ENCODE measurements at places on chromosomes 2 and 18.
A peak's percentile ranks its signal among the peaks of the same experiment; 100 is the strongest.

- peak; percentile 7 for DNase-seq
Observed at GRCh38 chr2:206164261-206164862, 4.7 kb downstream of the EEF1B2 start.

DNA sequence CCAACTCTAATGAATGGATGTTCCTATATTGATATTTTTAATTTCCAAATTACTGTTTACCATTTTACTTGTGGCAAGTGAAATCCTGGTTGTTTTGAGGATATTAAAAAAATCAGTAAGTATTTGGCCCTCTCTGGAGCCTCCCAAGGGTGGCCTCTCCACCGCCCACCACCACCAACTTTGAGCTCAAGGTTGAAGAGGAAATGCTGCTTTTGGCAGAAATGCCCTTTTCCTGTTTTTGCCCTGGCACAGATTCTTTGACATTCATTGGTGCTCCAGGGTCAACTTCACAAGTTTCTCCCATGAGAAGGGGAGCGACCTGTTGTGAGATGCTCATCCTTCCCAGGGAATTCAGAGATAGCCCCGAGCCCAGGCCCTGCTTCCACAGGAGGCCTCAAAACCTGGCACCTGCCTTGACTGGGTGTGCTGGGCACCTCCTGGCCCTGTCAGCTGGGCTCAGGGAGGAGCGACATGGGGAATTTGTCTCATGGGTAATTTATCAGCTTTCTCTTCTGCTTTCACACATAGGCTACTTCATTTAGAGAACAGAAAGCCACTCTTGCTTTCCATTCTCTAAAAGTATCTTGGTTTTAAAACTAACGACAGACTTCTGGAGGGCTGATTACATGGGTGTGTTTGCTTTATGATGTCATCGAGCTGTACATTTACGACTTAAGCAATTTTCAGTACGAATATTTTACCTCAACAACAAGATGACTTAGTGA is 6.9 kb downstream of the CD8A start:
- no peak for DNase-seq

DNA sequence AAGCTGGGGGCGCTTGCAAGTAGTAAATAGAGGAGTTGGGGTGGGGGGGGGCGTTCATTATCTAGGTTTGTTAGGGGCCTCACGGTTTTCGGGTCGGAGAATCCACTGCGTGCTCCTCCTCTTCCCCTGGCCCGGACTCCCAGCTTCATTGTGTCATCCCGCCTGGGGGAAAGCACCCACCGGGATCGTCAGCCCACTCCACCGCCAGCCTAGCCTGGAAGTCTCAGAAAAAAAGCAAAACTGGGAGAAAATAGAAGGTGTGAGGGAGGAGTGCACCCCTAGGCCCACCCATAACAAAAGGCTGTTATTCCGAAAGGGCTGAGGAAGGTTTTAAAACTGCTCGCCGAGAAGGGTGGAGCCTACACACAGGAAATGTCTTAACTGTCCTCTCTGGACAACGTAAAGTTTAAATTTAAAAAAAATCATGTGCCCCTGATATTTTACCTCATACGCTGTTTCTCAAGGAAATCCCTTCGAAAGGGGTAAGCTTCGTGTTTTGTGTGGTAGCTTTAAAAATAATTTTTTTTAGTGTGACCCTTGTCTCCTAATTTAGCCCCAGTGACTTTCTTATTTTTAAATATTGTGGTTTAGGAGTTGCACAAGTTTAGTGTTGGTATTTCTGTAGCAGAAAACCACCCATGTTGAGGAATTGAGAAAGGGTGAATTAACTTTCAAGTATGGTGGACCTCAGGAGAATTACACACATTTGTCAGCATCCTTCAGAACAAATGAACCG is 104.2 kb downstream of the SPTBN1 start:
- no peak for DNase-seq

- DNase-seq, result peak; percentile 51
Observed at GRCh38 chr2:54609647-54610046, 113.8 kb upstream of the EML6 start.

DNA sequence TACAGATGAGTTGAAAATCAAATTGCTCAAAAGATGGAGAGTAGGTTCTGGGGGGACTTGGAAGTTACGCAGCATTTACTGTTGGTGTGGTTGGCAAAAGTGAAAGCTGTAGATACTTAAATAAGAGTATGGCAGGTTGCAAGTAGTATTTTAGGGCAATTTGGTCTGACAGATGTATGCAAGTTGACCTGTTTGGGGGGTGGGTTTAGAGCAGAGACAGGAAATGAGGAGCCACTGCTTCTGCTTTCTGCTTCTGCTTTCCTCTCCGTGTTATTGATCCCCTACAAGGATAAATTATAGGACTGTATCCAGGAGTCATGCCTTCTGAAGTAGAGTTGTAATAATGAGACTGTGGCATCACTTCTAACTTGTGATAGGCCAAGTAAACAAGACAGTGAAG is 71.2 kb downstream of the EPAS1 start:
- DNase-seq, result no peak

- DNase-seq, result peak; percentile 13
Observed at GRCh38 chr2:28080911-28081310, 190.4 kb downstream of the BABAM2 start.

- DNase-seq, result no peak
Observed at GRCh38 chr2:181312515-181312927, 144.7 kb upstream of the ITGA4 start.

DNA sequence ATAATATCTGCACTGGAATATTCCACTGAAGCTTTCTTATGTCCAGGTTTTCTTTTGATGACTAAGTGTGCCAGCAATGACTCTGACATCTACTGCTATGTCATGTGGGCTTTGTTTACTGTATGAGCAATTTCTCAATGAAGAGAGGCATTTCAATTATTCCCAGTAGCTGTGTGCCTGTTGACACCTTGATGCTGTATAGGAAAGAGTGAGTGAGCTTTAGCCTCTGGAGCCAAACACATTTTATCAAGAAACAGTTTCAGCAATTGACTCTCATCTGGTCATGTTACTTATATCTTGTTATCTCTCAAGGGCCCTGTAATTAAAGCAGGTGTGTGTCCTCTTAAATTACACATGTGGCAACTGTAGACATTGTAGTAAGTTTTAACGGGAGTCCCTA is 493.2 kb upstream of the FANCL start:
- DNase-seq, result peak; percentile 83

- no peak for DNase-seq
Observed at GRCh38 chr18:80175451-80176204, 66.6 kb downstream of the ADNP2 start.

DNA sequence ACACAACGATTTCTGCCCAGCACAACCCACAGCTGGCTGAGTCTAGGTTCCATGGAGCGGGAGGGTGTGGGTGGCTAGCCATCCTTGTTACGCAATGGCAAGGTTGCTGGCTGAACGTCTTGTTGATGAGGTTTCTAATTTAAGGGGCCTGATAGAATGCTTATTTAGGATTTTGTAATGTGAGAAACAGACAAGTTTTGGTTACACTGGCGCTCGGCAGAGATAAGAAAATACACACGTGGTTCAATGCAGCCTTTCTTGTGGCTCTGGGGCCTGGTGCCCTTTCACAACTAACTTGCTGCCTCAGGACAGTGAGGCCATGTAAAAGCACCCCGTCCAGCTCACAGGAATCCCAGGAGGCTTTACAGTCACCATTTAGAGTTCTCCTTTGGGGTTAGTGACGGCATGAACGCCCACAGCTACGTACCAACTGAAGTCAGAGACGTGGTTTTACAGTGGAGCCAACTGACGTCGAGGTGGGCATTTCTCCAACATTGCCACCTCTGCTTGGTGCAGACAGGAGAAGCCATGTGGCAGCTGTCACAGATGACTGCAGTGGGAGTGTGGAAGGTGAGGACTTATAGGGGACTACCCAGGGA is 29.7 kb upstream of the PIEZO2 start:
- no peak for DNase-seq

DNA sequence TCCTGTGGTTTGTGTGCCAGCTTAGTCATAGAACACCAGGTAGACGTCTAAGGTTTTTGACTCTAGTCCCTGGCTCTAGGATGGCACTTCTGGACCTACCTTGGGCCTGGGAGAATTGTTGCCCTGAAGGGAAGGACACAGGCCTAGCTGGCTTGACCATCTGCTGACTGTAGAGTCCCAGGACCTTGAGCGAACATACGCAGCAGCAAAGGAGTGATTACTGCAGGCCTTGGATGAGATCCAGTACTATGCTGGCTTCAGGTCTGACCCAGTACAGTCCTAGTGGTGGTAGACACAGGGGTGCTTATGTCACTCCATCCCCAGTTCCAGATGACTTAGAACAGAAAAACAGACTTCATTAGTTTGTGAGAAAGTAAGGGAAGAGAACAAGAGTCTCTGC is 37.7 kb downstream of the ST8SIA3 start:
- no peak for DNase-seq

DNA sequence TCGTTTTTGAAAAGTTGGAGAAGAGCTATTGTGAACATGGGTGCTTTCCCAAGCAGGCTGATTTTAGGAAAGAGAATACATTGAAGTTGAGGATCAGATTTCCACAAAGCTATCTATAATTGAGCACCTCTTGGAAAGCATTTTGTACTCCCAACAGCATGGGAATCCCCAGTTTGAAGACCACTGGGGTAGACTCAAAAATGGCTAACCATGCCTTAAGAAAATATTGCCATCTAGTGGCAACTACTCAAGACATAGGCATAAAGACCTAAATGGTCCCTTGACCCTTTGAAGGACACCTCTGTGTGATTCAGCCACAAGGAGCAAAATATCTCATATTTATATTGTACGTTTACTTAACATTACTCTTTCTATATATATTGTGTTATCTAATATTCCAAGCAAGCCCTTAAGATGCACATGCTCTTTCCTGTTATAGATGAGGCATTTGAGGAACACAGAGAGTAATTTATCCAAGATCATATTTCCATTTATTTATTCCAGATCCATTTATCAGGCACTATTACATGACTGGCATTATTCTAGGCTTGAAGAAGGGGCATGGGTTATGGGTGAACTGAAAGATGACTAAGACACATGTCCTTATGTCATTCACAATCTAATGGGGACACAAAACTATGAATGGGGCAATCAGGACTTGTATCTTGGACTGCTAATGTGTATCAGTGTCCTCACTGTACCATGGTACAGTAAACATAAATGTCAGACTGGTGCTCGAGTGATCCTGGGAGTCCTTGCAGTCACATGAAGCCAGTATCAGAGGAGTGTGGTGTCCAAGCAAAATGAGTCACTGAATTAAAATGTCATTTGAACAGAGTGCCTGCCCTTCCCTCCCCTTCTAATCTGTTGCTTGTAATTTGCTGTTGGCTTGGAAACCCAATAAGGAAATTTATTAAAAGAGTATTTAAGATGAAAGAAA is 121.0 kb upstream of the XPO1 start:
- DNase-seq, result peak; percentile 52

- DNase-seq, result no peak
Observed at GRCh38 chr18:61898640-61899101, 5.9 kb upstream of the RNF152 start.

- DNase-seq, result no peak
Observed at GRCh38 chr2:151252646-151253045, 9.0 kb downstream of the RBM43 start.

DNA sequence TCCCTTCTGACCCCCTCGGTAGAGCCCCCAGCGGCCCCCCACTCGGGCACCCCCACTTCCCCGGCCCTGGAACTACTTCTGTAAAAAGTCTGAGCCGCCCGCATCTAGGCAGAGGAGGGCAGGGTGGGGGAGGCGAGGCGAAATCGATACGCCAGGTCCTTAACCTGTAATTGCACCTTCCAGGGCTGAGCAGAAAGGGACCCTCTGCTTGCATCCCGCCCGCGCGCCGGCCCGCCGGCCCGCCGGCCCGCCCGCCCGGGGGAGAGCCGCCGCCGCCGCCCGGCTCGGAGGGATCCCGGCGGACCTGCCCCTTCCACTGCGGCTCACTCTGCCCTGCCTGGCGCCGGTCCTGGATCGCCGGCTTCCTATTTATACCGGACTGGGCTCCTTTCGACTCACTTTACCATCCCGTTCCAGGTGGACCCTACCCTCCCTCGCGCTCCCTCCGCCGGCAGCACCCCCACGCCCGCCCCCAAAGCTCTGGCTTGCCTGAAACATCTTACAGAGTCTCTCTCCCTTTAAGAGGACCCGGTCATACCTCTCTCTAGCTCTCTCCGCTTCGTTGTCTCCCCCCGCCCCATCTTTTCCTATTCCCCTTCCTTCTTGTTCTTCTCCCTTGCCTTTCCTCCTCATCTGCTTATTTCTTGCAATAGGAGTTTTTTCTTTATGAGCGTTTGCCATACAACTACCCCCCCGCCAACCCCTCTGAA is 797 bp downstream of the KLHL14 start:
- DNase-seq, result peak; percentile 74

DNA sequence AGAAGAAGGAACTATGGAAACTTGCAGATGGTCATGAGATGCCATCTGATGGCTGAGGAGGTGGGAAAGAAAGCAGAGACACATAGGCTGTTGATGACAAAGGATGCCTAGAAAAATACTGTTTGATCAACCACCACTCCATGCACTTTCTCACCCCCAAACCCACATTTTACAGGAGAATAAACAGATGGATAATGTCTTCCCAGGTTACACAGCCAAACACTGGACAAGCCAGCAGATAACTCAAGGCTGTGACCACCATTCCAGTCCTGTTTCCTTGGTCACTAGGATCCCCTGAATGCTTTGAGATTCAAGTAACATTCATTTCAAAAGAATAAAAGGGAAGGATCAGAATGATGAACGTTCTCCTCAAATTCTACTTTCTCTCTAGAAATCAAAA is 733.0 kb upstream of the SOX11 start:
- no peak for DNase-seq

GRCh38 chr2:11435036-11435435 is 30.9 kb downstream of the E2F6 start:
- DNase-seq, result no peak

- peak; percentile 93 for DNase-seq
Observed at GRCh38 chr2:2333076-2333475, 2.0 kb upstream of the MYT1L start.

DNA sequence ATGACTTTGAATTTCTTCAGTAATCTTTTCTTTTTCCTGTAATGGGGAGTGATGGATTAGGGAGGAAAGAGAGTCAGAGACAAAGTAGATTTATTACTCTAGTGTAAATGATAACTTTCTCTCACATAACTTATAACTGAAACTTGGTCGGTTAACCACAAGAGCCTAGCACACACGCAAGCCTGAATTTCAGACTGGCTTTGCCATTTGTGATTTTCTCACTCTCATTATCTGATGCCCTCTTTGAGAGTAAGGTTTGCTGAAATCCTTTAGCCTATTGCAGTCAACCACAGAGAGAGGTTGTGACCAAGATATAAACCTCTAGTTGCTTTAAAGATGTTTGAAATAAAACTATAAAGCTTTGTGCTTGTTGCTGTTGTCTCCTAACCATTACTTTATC is 117.9 kb upstream of the NETO1 start:
- no peak for DNase-seq

- no peak for DNase-seq
Observed at GRCh38 chr2:19059076-19059475, 299.3 kb downstream of the OSR1 start.

- no peak for DNase-seq
Observed at GRCh38 chr18:49161627-49162026, 210.9 kb upstream of the SMAD7 start.

DNA sequence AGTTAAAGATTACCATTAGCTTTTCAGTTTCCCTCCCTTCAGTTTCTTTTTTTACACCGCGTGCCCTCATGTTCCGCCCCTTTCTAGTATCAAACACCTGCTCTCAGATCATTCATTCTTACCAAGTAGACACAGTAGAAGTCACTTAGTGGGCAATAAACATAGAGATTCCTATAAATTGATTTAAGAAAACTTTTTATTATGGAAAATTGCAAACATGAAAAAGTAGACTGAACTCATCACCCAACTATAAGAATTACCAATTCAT is 21.2 kb upstream of the CNRIP1 start:
- DNase-seq, result no peak
